ENCODE measurements at places on chromosomes 1 and 21. TPM values are rescaled to one million over a fixed set of nuclear protein-coding genes. Genes with fewer than 3 reads are reported as not detected.

DNA sequence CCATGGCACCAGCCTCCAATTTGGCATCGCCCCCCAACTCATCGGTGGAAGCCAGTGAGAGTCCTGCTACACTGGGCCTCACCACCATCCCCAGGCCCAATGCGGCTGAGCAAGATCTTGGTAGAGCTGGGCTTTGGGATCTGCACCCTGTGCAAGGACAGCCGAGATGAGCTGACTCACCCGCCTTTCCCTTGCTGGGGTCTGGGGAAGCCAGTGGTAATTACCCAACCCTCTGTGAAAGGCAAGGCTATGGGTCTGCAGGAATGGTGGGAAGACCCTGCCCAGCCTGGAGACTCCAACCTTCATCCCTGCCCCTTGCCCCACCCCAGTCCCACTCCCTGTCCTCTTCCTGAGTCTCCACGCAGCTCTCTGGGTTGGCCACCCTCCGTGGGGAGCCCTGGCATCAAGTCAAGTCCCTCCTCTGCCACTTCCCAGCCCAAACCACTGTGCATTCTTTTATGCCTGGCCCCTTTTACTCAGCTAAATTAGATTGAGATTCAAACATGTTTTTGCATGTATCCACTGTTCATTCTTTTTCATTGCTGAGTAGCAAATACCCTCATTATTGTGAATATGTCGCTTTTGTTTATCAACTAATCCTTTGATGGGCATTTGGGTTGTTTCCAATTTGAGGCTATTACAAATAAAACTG, 8.8 kb downstream of the SMCP start:
- DNase-seq, result no peak

DNA sequence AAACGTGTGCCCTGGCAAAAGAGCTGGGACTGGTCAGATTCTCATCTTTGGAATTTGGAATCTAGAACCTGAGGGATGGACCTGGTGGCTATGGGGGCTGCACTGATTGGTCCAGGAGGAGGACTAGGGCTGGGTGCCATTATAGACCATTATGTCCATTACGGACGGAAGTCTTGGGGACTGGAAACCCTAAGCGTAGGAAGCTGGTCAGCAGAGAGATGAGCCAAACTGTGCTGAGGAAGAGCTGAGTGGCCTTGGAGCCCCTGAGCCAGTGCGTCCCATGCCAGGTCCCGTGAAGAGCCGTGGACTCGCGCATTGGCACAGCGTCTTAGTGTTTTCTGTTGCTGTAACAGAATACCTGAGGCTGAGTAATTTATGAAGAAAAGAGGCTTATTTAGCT, 10.0 kb downstream of the MRAP start:
- no peak for DNase-seq

GRCh38 chr1:116302281-116302680, 70.8 kb upstream of the ATP1A1 start:
- no peak for DNase-seq

- DNase-seq, result no peak
Observed at GRCh38 chr1:55894521-55894920, 679.4 kb upstream of the USP24 start.

GRCh38 chr1:37556712-37557196, at the start of gene DNALI1:
Gene DNALI1 (plus strand): TSS chr1:37556940. CDS start chr1:37556995, 55 bp downstream.
- DNase-seq, result peak; percentile 89

DNA sequence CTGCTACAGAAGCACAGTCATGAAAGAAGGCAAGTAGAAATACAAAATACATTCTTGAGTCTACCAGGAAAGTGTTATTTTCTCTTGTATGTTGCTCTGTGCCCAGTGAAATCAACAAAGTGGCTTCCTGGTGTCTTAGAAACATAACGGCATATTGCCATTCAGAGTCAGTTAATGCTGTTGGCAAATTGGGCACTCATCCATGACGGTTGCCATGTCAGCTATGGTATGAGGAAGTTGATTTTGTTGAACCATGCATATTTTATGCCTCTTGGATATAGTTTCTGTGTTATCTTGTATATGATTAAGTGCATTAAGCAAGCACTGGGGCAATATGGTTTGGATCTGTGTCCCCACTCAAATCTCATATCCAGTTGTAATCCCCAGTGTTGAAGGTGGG, 153.1 kb upstream of the CXADR start:
- DNase-seq, result no peak

- peak; percentile 27 for DNase-seq
Observed at GRCh38 chr1:151199873-151200581, 1.7 kb downstream of the PIP5K1A start.

DNA sequence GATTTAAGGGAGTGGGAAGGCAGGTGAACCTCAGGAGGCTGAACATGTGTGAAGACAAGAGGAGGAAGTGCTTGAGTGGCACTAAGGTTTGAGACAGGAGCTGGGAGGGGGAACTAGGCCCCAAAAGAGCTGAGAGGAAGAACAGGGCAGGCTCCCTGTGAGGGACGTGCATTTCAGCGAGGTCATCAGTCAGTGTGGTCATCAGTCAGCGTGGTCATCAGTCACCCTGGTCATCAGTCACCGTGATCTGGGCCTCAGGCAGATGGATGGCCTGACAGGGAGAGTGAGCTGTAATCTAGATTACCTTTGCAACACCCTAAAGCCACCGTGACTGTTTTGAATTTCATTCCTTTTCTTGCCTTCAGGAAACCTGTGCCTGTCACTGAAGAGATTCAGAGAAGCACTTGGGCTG, 29.1 kb downstream of the VTCN1 start:
- no peak for DNase-seq

DNA sequence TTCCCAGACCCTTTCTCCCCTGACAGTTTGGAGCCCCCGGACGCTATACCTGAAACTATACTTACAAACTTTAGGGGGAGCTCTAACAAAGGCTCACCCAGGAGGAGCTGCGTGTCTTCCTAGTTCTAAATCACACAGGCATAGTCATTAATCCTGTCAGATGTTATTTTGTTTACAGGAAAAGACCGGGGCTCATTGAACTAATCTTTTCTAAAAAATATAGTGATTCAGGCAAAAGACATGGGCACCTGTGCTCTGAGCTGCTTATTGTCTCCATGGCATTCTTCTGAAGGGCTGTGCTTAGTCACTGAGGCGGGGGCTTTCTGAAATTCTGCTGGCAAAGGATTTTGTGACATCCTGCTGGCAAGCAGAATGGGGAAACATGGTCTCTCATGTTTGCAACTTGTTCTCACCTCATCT, 1577.0 kb downstream of the NCAM2 start:
- DNase-seq, result peak; percentile 7

GRCh38 chr1:207959141-207959825, 48.4 kb upstream of the CD34 start:
- peak; percentile 37 for DNase-seq

DNA sequence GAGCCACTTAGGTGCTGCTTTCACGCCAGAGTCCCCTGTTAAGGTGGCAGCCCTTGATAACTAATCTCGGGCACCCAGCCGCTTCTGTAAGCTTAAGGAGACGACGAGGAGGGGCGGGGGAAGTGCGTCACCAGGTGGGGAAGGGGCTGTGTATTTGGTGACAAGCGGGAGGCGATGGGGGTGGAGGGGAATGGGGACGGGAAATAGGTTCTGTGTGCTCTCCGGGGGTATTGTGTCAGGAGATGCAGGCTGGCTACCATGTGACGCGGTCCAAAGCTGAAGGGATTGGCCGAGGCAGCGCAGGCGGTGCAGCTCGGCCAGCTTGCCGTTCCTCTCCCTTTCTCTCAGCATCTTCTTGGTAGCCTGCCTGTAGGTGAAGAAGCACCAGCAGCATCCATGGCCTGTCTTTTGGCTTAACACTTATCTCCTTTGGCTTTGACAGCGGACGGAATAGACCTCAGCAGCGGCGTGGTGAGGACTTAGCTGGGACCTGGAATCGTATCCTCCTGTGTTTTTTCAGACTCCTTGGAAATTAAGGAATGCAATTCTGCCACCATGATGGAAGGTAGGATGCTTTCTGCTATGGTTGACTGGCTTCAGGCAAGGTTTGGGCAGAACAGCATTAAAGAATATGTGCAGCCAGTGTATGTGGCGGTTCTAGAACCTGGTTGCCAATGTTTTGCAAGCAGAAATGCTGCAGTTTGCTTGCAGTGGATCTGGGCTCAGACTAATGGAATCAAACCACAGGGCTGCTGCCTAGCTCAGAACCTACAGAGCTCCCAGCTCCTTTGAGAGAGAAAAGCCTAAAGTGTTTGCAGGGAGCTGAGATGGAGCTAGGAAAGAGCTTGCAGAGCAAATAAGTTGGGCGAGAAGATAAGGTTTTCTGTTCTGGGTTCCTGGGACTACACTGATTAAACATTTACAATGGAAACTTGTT, at the start of gene SGIP1:
TSS of gene SGIP1 (plus strand) at position 350 of the 937 bp plus-strand sequence. CDS start at position 556, 206 bp downstream.
- peak; percentile 53 for DNase-seq

- DNase-seq, result peak; percentile 79
Observed at GRCh38 chr1:166910396-166910994, 34.4 kb upstream of the TADA1 start.

GRCh38 chr1:97196825-97197516, 475.4 kb downstream of the PTBP2 start:
- DNase-seq, result no peak

GRCh38 chr21:35976481-35976880, 83.8 kb downstream of the SETD4 start:
- no peak for DNase-seq

DNA sequence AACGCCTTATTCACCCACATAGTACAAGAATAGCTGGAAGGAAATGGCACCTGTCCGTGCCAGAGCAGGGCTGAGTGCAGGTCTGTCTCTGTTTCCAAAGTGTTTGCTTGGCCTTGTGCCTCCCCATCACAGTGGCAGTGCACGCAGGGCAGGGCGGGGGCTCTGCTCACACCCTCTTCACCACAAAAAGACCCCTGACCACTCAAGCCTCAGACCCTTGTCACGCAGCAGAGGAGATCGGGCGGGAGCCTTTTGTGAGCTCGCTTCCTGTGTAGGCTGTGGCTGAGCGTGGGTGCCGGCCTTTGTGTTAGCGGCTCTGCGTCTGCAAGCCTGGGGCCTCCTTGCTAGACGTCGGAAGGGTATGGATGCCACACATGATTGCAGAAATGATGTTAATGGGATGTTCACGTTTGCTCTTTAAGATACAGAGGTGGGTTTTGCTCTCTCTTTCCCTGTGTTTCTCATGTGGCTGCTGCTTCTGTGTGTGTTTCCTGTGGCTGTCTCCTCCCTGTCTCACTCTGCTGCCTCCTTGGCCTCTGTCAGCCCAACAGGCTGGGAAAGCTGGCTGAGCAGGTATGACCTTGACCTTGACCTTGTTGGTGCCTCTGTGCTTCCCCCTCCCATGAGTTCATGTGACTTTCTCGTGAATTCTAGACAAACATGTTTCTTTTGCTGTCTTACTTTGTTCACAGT, 45.4 kb downstream of the S100B start:
- DNase-seq, result no peak

DNA sequence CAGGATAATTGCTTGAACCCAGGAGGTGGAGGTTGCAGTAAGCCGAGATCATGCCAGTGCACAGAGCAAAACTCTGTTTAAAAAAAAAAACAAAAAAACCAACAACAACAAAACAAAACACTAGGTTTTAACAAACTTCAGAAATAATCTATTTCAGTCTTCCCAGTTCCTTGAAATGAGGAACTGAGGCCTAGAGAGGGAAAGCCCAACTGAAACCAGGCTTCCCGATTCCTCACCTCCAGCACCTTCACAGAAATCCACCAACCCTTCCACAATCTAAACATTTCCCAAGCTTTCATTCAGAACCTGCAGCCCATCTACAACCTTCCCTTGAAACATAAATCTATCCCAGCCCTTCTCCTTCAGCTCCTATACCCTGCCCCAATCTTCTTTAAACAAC, 612 bp upstream of the CD52 start:
- DNase-seq, result no peak

DNA sequence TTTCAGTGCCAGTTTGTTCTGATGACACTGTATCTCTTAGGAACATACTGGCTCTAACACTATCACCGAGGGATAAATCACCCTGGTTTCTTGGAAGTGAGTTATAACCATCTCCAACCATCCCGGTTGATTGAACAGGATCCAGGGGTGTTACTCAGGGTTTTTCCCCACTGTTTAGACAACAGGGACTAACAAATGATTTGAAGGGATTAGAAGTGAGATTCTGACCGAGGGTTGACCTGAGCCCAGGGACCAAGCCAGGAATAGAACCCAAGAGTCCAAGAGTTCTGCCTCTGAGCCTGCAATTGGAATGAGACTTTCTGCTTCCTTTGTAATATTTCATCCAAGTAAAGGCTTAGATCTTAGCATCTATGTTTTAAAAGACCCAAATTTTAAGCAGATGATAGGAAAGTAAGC, 154.0 kb downstream of the DHRS3 start:
- peak; percentile 24 for DNase-seq

- DNase-seq, result no peak
Observed at GRCh38 chr1:159795534-159795933, 6.6 kb upstream of the FCRL6 start.

DNA sequence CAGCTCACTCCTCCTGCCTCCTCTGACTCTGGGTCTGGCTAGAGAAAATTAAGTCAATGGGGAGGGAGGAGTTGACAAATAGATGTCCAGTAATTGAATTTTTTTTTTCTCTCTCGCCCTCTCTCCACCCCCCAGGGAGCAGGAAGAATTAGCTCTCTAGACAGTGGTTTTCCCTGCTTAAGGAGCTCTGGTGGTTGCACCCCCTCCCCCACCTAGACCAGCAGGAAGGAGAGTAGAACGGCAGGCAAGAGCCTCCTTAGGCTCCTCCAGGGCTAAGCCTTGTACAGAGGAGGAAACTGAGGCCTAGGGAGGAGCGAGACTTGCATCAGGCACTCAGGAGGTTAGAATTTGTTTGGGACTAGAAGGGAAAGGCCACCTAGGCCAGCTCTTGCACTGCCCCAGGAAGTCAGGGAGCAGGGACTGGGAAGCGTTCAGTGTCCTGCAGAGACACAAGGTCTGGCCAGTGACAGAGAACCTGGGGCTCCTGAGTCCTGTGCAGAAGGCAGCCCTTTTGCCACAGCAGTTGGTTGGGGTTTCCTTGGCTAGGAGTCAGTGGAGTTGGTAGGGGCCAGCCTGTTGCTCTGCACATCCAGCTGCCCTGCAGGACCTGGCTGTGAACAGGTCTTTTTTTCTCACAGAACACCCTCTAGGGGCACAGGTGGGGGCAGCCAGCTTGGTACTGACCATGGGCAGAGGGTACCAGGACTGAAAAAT, 49.5 kb upstream of the ACOT11 start:
- DNase-seq, result no peak

DNM3 gene
- polyA plus RNA-seq, result 2.2 TPM

PPM1J gene
- 0.52 TPM for polyA plus RNA-seq

CFHR4 gene
- polyA plus RNA-seq, result not detected

POLR3GL gene
- 29.6 TPM for polyA plus RNA-seq

FAM177B gene
- 5.5 TPM for polyA plus RNA-seq

MAP3K6 gene
- 6.5 TPM for polyA plus RNA-seq

ANKRD65 gene
- 2.6 TPM for polyA plus RNA-seq

CLCA1 gene
- polyA plus RNA-seq, result 2,132 TPM

PRELP gene
- 4.4 TPM for polyA plus RNA-seq

C1orf122 gene
- 35.2 TPM for polyA plus RNA-seq

CLDN19 gene
- polyA plus RNA-seq, result 1.5 TPM

SNX7 gene
- polyA plus RNA-seq, result 46.6 TPM

FCN3 gene
- 0.13 TPM for polyA plus RNA-seq

SRRM1 gene
- polyA plus RNA-seq, result 123 TPM

HLX gene
- 15.9 TPM for polyA plus RNA-seq
